ENCODE measurements at places on chromosomes 2 and 18. TPM values are rescaled to one million over a fixed set of nuclear protein-coding genes. Genes with fewer than 3 reads are reported as not detected.

CXCR1 gene
- total RNA-seq = not detected

- no peaks in the 10 kb centered on the region for H3K4me1 ChIP-seq
- no peaks in the 10 kb centered on the region for H3K27me3 ChIP-seq
- H3K27ac ChIP-seq = no peak overlapping the region
- H3K4me3 ChIP-seq = no peak overlapping the region
- DNase-seq = no peak
These were observed 843.0 kb downstream of the DPP10 start for GRCh38 chr2:115285416-115285815.

DNA sequence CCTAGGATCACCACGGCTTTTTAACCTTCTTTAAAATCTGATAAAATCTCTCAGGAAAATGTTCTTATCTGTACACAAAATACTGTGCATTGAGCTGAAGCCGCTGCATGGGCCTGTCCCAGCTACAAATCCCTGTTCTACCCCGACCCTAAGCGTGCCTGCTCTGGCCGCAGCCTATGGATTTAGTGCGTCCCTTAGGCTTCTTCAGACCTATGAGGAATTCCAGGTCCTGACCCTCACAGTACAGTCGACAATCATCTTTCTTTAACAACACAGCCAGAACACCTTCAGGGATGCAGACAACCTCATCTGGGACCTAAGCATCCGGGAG is 477 bp upstream of the WDCP start:
- peaks cover 5% of the 10 kb centered on the region for H3K4me1 ChIP-seq
- no peaks in the 10 kb centered on the region for H3K36me3 ChIP-seq
- no peak overlapping the region for H3K4me3 ChIP-seq
- no peak overlapping the region for H3K27ac ChIP-seq
- H3K27me3 ChIP-seq = no peaks in the 10 kb centered on the region

DNA sequence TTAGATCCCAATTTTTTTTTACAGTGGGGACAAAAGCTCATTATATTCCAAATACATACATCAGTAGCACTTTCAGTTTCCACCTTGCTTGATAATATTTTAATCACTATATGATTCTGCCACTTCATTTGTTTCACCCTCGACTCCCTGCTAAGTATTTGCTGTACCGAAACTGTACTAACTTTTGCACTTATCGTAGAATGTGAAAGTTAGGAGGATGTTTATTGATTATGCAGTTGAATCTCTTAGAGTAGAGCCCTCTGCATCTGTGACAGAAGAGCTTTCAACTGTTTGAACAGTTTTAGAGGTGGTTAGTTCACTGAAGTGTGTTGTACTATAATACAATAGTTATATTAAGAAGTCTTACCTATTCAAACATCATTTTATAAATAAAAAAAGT is 20.8 kb downstream of the NCOA1 start:
- no peaks in the 10 kb centered on the region for H3K36me3 ChIP-seq
- no peak overlapping the region for H3K4me3 ChIP-seq
- no peak for DNase-seq
- peaks cover 13% of the 10 kb centered on the region for H3K4me1 ChIP-seq
